ENCODE measurements at places on chromosomes 4 and X. TPM values are rescaled to one million over a fixed set of nuclear protein-coding genes. Genes with fewer than 3 reads are reported as not detected.

Gene ZNF157
- 0.17 TPM for total RNA-seq

Gene PDZD4
- 0.26 TPM for total RNA-seq

Gene PGAM4
- total RNA-seq = not detected

DNA sequence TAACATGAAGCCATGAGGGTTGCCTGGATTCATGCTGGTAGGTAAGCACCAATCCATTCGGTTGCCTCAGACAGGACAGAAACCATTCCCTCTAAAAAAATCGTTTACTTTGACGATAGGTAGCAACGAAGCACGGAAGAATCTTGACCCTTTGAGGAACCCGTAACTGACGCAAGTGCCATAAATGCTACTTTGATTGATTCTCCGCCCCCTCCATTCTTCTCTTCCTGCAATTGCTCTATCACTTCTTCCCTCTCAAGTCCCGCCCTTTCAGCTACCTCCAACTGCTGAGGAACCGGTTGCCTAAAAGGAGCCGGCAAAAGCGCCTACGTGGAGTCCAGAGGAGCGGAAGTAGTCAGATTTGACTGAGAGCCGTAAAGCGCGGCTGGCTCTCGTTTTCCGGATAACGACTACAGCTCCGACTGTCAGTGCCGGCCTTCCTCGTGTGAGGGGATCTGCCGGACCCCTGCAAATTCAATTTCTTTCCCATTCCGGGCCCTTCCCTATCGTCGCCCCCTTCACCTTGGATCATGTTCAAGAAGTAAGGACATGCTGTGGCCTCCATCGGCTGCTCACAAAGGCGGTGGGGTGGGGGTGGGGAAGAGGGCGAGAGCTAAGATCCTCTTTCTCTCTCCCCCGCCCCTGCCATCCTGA lies at the start of gene MCTS1:
Gene MCTS1 (plus strand): TSS at position 395 of the 654 bp plus-strand sequence. CDS start 136 bp downstream, at position 531.
- peak within 1 kb of the TSS; percentile 91 for H3K27ac ChIP-seq
- H3K4me1 ChIP-seq = no peaks in the 10 kb centered on the region
- peak within 1 kb of the TSS; percentile 72 for H3K4me3 ChIP-seq
- no peaks in the 10 kb centered on the region for H3K27me3 ChIP-seq

- H3K4me1 ChIP-seq = no peaks in the 10 kb centered on the region
- H3K36me3 ChIP-seq = no peaks in the 10 kb centered on the region
- no peak overlapping the region for H3K27ac ChIP-seq
- H3K27me3 ChIP-seq = no peaks in the 10 kb centered on the region
- DNase-seq = peak; percentile 95
- no peak overlapping the region for H3K4me3 ChIP-seq
These were observed 113.0 kb downstream of the ARX start for GRCh38 chrX:24902806-24903205.

GRCh38 chr4:23268072-23268771 lies 575.5 kb downstream of the GBA3 start:
- no peaks in the 10 kb centered on the region for H3K36me3 ChIP-seq
- H3K4me3 ChIP-seq = no peak overlapping the region
- DNase-seq = no peak
- H3K27ac ChIP-seq = no peak overlapping the region
- no peaks in the 10 kb centered on the region for H3K4me1 ChIP-seq

- H3K4me1 ChIP-seq = no peaks in the 10 kb centered on the region
- H3K36me3 ChIP-seq = no peaks in the 10 kb centered on the region
- no peak overlapping the region for H3K27ac ChIP-seq
- H3K27me3 ChIP-seq = no peaks in the 10 kb centered on the region
These were observed 75.7 kb upstream of the DCLK2 start for GRCh38 chr4:150002561-150002960.

DNA sequence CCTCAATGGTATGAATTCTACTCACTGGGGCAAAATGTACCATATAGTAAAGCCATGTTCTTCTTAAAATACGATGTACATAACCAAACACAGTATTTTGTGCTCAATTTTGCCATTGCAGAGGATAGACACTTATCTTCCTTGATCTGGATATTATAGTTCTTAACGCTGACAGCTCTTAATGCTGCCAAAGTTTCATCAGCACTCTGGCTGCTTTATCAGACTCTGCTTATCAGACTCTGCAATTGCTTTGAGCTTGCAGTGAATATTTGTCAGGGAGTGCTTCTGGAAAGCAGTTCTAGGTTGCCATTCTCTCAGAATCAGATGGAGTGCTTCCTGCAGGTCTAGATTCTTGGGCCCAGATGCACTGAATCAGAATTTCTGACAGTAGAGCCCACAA lies 863.1 kb downstream of the CCSER1 start:
- H3K4me1 ChIP-seq = no peaks in the 10 kb centered on the region
- no peak overlapping the region for H3K27ac ChIP-seq
- no peaks in the 10 kb centered on the region for H3K36me3 ChIP-seq
- no peaks in the 10 kb centered on the region for H3K27me3 ChIP-seq
- DNase-seq = no peak

DNA sequence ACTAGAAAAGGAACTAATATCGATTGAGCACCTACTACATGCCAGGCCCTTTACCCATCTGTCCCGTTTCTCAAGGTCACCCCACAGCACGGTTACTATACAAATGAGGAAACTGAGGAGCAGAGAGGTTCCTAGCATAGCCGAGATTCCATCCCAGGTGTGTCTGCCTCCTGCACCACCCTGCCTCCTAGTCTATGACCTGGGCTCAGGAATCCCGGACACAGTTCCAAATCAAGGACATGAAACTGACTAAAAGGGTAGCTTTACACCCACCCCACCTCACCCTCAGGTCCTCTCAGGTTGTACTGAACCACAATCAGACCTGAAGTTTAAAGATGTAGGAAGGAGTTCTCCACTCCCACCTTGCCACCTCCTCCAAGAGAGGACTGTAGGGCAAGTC lies 55.6 kb downstream of the APBB2 start:
- no peaks in the 10 kb centered on the region for H3K36me3 ChIP-seq
- peaks cover 20% of the 10 kb centered on the region for H3K4me1 ChIP-seq

DNA sequence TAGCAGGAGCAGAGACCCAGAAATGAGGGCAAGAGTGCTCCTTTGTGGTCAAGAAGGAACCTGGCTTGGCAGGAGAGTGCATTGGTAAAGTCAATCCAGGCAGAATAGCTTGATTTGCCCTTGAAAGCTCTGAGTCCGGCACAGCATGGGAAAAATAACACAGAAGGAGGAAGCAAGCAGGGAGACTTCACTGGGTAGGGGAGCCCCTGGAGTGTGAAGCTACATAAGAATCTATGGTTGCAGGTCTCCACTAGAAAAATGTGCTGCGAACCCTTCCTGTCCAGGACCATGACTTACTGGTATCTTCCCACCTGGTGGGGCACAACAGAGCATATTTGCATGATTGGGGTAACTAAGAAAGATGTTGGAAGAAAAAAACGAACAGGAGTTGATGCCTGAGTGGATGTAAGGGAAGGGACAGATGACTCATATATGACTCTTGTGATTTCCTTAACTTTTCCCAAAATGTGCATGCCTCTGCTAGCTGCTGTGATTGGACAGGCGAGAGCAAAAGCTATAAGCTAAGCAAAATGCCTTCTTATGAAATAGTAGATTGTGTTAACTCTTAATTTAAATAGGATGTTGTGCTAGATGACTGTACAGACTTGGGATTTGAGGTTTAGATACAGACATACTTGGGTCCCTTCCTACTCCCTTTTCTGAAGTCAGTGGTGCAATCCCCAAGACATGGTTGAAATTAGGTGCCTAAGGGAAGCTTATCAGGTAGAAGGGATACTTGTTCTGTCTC lies 3.3 kb downstream of the IL13RA1 start:
- H3K36me3 ChIP-seq = no peaks in the 10 kb centered on the region
- peaks cover 10% of the 10 kb centered on the region for H3K4me1 ChIP-seq
- peak overlapping the region; percentile 63 for H3K27ac ChIP-seq
- no peaks in the 10 kb centered on the region for H3K27me3 ChIP-seq
- peak; percentile 84 for DNase-seq

Gene SGMS2
- 63.7 TPM for total RNA-seq

GRCh38 chrX:104854790-104855340 lies 288.9 kb downstream of the IL1RAPL2 start:
- H3K27me3 ChIP-seq = no peaks in the 10 kb centered on the region
- H3K36me3 ChIP-seq = no peaks in the 10 kb centered on the region
- H3K27ac ChIP-seq = no peak overlapping the region
- H3K4me1 ChIP-seq = no peaks in the 10 kb centered on the region
- no peak for DNase-seq

- no peak overlapping the region for H3K27ac ChIP-seq
- H3K4me1 ChIP-seq = no peaks in the 10 kb centered on the region
- H3K4me3 ChIP-seq = no peak overlapping the region
- no peaks in the 10 kb centered on the region for H3K36me3 ChIP-seq
These were observed 56.6 kb downstream of the ANAPC10 start for GRCh38 chr4:145041378-145041777.

- no peak overlapping the region for H3K27ac ChIP-seq
- no peaks in the 10 kb centered on the region for H3K36me3 ChIP-seq
- H3K4me1 ChIP-seq = no peaks in the 10 kb centered on the region
- H3K4me3 ChIP-seq = no peak overlapping the region
- peak; percentile 60 for DNase-seq
- H3K27me3 ChIP-seq = no peaks in the 10 kb centered on the region
These were observed 223.0 kb upstream of the GPC4 start for GRCh38 chrX:133638285-133638684.

DNA sequence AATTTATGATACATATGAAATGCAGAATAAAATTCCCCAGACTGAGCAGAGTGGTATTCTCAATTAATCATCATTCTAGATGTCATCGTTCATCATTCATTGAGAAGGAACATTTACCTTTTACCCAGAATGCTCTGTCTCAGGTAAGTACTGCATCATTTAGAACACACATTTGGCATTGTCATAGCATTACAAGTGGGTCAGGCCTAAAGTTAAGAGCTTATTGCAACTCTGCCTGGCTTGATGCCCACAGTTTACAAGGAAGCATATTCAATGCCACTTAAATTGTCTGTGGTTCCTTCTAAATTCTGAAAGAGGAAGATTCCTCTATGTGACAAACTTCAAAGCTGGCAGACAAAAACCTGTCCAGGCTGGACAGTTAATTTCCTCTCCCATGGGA lies 87.3 kb downstream of the CAMK2D start:
- no peaks in the 10 kb centered on the region for H3K4me1 ChIP-seq
- H3K4me3 ChIP-seq = no peak overlapping the region
- DNase-seq = no peak
- no peak overlapping the region for H3K27ac ChIP-seq
- no peaks in the 10 kb centered on the region for H3K27me3 ChIP-seq

GRCh38 chr4:6229095-6229494 lies 28.7 kb upstream of the JAKMIP1 start:
- no peak overlapping the region for H3K27ac ChIP-seq
- DNase-seq = no peak
- H3K36me3 ChIP-seq = no peaks in the 10 kb centered on the region
- no peaks in the 10 kb centered on the region for H3K27me3 ChIP-seq

DNA sequence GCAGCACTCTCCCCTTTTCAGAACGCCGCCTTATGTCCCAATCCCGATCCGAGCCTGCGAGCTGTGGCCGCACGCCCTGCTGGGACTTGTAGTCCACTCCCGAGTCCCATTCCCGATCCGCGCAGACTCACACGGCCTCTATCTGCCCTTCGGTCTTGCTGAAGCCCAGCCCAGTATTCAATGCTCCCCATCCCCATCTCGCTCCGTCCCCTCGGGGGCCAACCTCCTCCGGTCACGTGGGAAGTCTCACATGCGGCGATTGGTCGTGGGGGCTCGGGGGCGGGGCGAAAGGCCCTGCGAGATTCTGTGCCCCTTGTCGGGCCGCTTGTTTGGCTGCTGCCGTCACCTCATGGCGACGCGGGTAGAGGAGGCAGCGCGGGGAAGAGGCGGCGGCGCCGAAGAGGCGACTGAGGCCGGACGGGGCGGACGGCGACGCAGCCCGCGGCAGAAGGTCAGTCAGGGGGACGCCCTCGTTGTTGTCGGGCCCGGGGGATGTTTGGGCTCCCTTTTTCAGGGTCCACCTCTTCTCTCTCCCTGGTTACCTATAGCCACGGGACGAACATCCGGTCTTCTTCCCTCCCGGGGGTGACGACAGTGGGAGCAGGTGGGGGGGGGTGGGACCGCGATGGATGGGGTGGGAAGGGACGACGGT lies at the start of gene TXLNG:
Gene TXLNG (plus strand): TSS at position 328 of the 652 bp plus-strand sequence. CDS start 22 bp downstream, at position 350.
- H3K27ac ChIP-seq = peak within 1 kb of the TSS; percentile 77
- no peaks in the 10 kb centered on the region for H3K4me1 ChIP-seq
- H3K27me3 ChIP-seq = no peaks in the 10 kb centered on the region

- no peaks in the 10 kb centered on the region for H3K27me3 ChIP-seq
- H3K36me3 ChIP-seq = no peaks in the 10 kb centered on the region
- H3K27ac ChIP-seq = no peak overlapping the region
- peak overlapping the region; percentile 18 for H3K4me3 ChIP-seq
- no peak for DNase-seq
- H3K4me1 ChIP-seq = no peaks in the 10 kb centered on the region
These were observed 305.5 kb downstream of the FAT4 start for GRCh38 chr4:125620066-125620860.

DNA sequence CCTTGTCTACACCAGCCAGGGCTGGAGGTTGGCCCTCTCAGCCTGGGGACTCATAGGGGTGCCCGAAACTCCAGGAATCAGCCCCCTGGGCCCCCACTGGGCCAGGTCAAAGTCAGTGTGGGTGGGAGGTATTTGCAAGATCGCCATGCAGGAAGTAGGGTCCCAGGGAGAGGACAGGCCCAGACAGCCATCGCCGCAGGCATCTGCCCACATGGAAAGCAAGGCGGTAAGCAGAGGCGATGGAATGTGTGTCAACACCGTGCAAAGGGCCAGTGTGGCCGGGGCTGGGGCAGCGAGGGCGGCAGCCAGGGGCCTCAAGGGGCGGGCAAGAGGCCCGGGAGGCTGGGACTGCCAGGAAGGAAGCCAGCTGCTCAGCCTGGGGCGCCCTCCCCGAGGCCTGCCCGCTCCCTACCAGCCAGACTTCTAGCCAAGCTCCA lies 19.3 kb upstream of the DUSP9 start:
- H3K27ac ChIP-seq = no peak overlapping the region
- no peaks in the 10 kb centered on the region for H3K4me1 ChIP-seq
- H3K27me3 ChIP-seq = no peaks in the 10 kb centered on the region
- H3K4me3 ChIP-seq = no peak overlapping the region

Gene IL3RA
- not detected for total RNA-seq
